ENCODE measurements at places on chromosomes 12 and 14.

DNA sequence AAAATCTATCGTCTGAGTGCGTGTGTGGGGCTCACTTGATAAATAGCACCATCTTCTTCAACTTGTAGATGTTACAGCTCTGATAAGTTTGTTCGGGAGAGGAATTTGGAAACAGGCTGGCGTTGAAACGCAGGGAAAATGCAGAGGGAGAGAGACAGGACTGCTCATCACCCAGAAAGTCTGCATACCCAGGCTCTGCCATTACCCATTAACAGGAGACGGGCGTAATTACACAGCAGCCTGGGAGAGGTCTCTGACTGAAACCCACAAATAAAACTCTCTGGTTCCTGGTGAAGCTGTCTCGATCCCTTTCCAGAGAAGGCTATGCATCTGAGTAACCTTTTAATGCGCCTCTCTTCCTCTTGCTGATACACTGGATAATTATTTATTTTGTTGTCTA, 547.3 kb downstream of the BCL11B start:
- DNase-seq: no peak

GRCh38 chr14:61140872-61141271, 140.3 kb downstream of the TMEM30B start:
- DNase-seq: no peak

DNA sequence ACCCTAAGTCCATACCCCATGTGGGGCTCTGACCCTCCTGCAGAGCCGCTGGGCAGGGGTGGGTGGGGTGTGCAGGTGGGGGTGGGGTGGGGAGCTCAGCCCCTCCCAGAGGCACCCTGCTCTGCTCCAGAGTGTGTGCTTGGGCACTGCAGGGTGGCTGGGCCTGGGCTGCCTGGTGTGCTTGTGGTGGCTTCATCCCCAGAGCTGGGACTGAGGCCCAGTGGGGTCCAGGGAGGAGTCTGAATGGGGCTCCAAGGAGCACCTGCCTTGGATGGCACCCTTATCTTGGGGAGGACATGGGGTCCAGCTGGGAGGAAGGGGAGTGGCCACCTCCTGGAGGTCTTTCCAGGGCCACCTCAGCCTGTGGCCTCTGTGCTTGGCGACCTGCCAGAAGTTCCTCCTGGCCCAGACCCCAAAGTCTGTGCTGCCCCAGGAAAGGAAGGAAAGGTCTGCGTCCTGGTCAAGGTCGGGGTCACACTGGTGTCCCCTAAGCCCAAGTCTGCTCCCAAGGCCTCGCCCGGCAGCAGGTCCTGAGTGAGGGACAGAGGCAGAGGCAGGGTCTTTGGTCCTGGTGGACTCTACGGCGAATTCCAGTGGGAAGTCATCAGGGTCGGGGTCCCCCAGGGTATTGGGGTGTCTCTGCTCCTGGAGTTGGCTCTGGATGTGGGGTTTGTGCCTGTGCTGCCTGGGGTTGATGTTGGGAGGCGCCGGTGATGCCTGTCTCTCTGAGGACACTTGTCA, 373.4 kb downstream of the TMEM121 start:
- DNase-seq: no peak

DNA sequence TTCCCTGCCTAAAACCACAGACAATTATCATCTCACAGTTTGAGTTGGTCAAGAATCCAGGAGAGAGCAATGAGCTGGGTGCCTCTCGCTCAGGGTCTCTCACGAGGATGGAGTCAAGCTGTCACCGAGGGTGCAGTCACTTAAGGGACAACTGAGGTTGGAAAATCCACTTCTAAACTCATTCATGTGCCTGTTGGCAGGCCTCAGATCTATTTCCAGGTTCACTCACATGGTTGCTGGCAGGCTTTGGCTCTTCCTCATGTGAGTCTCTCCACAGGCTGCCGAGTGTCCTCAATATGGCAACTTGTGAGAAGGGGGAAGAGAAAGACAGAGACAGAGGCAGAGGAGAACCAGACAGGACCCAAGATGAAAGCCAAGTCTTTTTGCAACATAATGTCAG, 10.5 kb upstream of the OR10P1 start:
- DNase-seq: no peak

- DNase-seq: no peak
These were observed 97.0 kb downstream of the TPH2 start for GRCh38 chr12:72035625-72036024.

DNA sequence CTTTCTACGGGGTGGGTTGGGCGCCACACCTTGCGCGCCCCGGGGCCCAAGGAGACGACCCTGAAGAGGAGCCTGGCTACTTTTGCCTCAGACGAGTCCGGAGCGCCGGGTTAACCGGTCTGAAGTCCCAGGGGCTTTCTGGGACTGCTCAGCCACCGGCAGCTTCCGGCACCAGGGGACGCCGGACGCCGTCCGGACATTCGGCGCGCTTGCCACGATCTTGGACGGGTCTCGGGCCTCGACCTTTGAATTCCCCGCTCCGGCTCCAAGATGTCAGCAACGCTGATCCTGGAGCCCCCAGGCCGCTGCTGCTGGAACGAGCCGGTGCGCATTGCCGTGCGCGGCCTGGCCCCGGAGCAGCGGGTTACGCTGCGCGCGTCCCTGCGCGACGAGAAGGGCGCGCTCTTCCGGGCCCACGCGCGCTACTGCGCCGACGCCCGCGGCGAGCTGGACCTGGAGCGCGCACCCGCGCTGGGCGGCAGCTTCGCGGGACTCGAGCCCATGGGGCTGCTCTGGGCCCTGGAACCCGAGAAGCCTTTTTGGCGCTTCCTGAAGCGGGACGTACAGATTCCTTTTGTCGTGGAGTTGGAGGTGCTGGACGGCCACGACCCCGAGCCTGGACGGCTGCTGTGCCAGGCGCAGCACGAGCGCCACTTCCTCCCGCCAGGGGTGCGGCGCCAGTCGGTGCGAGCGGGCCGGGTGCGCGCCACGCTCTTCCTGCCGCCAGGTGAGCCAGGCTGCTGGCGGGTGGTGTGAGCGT, at the start of gene ACOT4:
ACOT4 (plus strand) TSS at position 184 of the 760 bp plus-strand sequence; CDS start at position 271, 87 bp downstream.
- DNase-seq: peak; percentile 58

- no peak for DNase-seq
These were observed 119.9 kb upstream of the NCOR2 start for GRCh38 chr12:124687174-124687902.

Measured in activated CD8-positive, alpha-beta memory T cell treated with anti-CD3 and anti-CD28 coated beads, Interleukin-2, amount 10 ng/mL, durations not matched to agents 7 days and 5 days (primary cell).